ENCODE measurements at places on chromosomes 7 and 10.

GRCh38 chr7:118185163-118185860, 1.3 kb downstream of the LSM8 start:
- DNase-seq, result no peak

GRCh38 chr10:106268000-106268399, 896.5 kb downstream of the SORCS1 start:
- no peak for DNase-seq

DNA sequence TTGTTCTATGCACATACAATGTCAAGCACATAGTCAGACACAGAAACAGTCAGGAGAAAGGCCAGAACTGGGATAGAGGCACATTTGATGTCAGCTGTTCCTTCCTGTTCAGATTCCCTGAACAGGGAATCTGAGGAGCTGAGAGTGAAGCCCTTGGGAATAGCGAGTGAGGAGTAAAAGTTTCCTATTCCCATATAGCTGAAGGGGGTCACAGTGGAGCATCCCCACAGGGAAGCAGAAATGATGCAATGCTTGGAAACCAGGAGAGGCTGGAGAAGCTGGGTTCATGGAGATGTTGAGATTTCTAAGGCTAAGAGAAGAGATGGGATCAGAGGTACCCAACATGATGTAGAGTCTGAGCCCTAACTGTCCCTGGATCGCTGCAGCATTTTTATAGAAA, 11.3 kb upstream of the PRXL2A start:
- DNase-seq, result no peak

DNA sequence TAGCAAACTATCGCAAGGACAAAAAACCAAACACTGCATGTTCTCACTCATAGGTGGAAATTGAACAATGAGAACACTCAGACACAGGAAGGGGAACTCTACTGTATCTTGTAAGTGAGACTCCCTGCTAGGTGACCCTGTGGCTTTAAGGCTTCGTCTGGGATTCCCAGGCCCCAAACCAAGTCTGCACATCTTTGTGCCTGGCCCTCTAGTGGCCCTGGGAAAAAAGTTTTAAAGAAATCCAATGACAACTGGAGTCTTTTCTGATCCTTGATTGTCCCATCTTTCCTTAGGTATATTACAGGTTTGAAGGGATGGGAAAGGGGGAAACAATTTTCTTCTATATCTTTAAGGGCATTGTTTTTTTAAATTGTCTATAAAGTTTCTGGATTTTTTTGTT, 10.6 kb upstream of the LIPM start:
- no peak for DNase-seq

DNA sequence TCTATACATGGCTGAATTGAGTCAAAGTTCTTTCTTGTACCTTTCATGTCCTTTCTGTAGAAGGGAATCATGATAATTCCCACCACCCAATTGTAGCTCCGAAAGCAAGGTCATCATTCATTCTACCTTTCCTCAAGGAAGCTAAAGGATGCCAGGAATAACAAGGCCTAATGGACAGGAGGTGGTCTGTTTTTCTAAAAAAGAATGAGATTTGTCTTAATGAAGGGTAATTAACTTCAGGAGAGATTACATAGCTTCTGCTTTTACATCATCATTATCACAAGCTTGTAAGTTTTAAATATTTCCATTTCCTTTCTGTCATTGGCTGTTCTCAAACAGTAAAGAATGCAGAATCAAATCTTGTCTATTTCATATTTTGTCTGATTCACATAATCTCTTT, 249.5 kb upstream of the SORCS1 start:
- no peak for DNase-seq

DNA sequence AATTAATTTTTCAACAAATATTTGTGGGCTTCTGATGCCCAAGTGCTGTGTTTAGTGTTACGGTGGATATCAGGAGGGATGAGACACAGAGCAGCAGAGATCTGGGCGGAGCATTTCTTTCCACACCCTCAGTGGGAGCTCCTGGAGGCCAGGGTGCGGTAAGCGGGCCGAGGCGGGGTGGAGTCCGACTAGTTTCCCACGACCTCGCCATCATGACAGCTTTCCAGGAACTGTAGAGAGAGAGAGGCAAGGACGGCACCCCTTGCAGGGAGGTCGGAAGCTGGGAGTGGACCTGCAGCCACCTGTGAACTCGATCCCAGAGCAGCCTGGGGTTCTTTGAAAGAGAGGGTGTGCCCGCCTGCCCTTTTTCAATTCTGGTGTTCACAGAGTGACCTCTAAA, 128.2 kb downstream of the ACTR3B start:
- DNase-seq, result no peak

- no peak for DNase-seq
Observed at GRCh38 chr10:78414380-78414779, 380.7 kb downstream of the RPS24 start.

DNA sequence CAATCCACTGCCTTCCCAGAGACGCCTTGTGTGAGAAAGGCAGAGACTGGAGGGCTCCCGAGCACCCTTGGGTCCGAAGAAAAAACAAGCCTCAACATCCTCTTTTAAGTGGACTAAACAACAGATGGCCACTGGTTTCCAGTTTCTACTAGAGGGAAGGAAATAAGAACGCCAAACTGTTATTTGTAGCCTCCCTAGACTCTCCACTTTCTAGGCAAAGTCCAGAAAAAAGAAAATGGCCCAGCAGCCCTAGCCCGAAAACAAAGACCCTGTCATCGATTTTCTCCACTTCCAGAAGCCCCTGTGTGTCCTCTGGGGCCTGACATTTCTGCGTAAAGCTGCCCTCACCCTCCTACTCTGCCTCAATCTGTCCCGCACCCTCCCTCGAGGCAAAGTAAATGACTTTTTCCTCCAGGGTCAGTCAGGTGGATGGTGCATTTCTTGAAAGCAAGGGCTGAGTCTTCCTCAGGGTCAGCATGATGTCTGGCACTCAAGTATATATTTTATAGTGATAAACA, 6.0 kb downstream of the RGS10 start:
- no peak for DNase-seq

- no peak for DNase-seq
Observed at GRCh38 chr10:25392132-25392531, 217.3 kb downstream of the GPR158 start.

DNA sequence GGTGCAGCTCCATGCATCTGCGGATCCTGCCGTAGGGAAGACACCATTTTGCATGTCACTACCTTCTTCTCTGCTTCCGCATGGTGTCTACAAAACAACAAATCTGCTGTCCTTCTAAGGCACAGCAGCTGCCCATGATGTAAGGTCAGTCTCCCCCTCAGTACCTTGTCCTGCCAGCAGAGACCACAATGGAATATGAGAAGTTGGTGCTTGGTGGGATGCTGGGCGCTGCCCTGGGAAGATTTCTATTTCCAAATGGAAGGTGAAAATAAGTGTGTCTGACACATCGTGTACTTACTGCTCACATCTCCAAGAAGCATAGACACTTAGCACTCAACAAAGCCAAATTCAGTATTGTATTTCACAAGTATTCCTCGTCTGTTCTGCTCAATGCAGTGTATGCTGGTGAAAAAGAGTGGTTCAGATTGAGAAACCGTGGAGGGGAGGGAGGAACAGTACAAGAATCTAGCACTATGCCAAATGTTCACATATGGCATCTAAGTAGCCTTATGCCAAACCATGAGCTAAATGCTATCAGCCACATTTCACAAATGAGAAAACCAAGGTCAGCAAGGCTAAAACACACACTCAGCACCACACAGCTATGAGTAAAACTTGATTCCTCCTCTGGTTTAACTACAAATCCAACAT, 95.0 kb downstream of the GRB10 start:
- no peak for DNase-seq

DNA sequence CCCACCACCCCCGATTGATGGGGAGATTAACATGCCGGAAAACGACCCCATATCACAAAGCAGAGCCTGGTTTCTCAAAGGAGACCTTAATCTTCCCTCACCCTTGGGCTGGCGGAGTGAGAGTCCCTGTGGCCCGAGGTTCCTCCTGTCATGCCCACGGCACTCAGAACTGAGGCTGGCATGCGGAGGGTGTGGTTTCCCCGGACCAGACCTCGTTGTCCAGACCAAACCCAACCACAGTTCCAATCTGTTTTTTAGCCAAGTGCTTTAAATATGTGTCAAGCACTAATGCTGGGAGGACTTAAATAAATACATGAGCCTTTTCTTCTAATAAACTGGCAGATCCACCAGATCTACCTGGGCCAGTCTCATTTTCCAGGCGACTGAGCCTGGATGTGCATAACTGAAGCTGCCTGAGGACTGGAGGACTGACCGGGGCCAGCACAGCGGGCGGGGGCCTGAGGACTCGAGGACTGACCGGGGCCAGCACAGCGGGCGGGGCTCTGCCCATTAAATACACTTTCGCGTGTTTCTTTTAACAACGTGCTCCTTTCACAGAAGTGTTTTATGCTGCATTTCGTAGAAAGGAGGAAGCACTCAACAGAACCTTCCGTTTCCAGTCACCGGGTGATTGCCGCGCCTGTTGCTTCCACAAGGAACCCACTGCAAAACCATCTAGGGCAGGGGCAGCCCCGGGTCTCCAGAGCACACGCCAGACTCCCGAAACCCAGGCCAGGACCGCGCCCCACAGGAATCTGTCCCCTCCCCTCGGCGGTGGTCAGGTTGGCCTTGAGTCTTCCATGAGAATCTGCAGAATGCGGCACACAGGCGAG, 334.6 kb downstream of the PTPRN2 start:
- no peak for DNase-seq

- DNase-seq, result no peak
Observed at GRCh38 chr7:44279286-44279685, 46.1 kb downstream of the CAMK2B start.

DNA sequence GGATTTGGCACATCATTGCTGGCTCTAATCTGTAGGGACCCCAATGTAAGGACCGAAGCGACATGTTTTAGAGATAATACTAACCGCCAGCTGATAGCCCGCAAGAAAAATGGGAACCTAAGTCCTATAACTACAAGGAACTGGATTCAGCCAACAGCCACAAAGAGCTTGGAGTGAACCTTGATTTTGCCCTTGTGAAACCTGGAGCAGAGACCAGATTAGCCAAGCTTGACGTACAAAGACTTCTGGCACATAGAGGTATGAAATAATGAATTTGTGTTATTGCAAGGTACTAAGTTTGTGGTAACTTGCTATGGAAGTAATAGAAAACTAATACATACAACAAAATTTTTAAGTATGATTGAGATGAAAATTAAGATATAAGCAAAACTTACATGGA, 246.9 kb downstream of the AGMO start:
- no peak for DNase-seq

DNA sequence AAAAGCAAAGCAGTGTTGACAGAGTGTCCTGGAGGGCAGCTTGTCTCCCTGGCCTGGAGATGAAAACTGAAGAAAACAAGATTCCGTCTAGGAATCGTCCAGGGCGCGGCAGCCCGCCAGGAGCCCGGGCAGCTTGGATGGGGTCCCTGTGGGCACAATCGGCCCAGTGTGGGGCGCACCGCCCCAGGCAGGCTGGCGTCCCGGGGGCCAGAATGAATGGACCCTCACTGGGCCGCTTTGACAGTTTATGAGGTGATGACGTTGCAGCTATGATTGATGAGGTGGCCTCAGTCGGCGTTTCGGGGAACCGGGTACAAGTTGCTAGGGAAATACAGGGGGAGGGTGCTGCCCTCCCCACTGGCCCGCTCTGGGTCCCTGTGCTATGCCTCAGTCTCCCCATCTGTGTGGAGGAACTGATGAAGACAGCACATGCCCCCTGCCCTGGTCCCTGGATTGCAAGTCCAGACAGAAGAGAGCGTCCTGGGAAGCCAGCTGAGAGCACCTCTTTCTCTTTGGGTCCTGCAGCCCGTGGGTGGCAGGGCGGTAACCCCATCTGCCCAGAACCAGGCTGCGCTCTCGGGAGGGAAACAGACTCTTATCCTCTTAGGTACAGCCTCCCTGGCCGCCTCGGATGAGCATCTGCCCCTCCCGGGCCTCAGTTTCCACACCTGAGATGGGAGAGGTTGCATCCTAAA, 131.3 kb downstream of the LHPP start:
- no peak for DNase-seq

DNA sequence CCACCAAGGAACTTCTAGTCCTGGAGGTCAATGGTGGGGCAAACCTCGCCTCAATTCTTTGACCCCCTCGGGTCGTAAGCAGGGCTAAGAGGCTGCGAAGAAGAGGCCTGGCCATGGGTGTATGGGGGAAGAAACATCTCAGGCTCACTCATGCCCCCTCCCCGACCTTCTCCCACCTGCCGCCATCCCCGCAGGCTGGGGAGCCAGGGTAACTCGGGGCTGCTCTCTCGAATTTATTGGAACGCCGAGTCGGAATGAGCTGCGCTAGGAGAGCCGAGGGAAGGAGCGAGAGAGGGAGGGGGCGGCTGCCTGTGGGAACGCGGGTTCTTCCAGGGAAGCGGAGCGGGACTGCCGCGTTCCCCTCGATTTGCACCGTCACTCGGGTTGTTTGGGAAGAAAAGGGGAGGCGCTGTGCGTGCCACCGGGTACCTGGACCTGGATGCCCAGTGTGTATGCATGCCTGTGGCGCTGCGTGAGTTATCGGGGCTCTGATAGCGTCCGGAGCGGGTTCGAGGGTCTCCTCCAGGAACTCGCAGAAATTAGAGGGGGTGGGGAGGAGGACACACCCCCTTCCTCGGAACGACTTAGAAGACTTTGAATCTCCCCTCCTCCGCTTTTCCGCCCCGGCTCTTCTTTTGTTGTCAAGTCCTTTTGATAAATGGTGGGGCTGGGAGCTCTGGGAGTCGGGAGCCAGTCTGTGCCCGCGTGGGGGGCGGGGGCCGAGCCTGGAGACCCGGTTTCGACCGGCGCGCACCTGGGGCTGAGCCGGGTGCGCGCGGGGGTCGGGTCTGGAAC, 1.8 kb upstream of the ZNF503 start:
- DNase-seq, result no peak

- DNase-seq, result no peak
Observed at GRCh38 chr7:7738177-7738576, 19.8 kb upstream of the RPA3 start.

DNA sequence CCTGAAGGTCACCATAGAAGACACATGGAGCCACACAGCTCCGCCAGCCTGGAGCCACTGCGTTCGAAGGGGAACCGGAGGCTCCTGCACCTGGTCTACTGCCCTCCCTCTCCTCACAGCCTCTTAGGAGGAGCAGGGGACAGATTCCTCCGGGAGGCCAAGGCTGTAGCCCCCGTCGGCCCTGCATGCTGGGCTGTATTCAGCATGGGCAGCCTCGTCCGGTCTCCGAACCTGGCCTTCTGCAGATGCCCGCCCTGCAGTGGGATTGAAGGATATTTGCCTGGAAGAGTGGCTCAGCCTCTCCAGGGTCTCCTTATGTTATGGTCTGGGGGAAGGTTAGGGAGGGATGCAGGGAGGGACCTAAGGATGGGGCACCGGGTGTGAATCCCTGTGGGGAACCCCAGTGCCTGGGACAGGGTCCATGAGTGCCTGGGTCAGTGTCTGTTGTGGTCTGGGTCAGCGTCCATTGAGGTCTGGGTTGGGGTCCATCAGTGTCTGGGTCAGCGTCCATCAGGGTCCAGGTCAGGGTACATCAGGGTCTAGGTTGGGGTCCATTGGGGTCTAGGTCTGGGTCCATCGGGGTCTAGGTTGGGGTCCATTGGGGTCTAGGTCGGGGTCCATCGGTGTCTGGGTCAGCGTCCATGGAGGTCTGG, 13.0 kb upstream of the SCART1 start:
- DNase-seq, result no peak

DNA sequence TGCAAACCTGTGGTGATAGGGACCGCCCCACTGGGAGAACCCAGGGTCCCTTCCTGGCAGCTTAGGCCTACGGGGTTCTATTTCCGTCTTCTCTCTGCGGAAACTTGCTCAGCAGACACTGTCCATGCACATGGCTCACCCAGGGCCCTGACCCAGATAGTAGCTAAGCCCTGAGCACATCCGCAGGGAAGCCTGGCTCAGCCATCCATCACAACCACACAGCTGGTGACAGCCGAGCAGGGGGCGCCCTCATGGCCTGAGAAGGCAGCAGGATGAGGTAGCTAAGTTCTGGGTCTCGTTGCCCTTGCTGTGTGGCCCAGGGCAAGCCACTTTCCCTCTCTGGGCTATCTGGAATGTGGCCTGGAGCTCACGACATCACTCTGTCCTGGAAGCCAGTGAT, 23.3 kb downstream of the NPTX2 start:
- DNase-seq, result no peak

Data from thymus (tissue), 14 donors.